ENCODE measurements at places on chromosomes 4 and X.

GRCh38 chrX:6227453-6227835 lies 1.2 kb downstream of the NLGN4X start:
- no peak for DNase-seq

DNA sequence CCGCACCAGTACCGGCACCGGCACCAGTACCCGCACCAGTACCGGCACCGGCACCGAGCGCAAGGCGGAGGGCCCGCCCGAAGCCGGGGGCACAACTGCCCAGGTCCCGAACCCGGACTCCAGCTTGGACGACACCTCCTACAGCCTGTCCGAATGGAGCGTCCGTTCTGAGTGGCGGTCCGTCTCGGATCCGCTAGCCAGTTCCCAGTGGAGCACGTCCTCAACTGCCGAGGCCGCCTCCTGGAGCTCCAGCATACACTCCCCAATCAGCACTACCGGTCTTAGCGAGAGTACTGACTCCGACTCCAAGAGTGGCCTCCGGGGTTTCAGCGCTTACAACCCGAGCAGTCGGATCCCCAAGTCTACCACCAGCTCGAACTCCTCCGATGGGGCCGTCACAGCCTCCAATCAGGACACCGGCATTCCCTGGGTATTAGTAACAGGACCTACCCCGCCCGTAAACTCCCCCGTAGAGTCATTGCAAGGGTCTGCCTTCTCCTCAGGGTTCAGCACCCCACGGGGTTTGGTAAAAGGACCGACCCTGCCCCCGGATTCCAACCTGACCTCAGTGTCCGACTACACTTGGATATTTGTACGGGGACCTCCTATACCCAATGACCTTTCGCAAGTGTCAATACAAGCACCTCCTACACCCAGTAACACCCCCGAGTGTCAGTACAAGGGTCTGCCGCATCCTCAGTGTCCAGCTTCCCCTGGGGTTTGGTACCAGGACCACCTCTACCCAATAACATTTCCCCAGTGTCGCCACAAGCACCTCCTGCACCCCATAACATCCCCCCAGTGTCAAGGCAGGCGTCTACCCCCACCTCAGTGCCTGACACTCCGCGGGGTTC lies 721 bp upstream of the MAOA start:
- DNase-seq: peak; percentile 23

GRCh38 chrX:15598026-15598425 lies 2.7 kb downstream of the ACE2 start:
- DNase-seq: no peak

- DNase-seq: no peak
Observed at GRCh38 chr4:179486570-179487335, 2044.5 kb upstream of the AGA start.

DNA sequence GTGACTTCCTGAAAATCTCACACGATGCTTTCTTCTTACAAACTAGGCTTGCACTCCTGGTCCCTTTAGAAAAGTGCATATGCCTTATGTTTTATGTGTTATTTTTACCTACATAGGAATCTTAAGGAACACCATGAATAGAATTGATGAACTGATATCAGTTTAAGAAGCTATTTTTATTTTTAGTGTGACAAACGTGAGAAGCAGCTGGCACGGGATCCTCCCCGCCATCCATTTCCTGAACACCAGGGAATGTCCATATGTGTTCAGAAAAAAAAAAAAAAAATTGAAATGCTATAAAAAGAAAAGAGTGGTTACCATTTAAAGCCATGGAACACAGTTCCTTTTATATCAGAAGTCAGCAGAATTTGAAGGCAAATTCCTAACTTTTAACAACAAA lies 1096.1 kb upstream of the PRKX start:
- DNase-seq: no peak

DNA sequence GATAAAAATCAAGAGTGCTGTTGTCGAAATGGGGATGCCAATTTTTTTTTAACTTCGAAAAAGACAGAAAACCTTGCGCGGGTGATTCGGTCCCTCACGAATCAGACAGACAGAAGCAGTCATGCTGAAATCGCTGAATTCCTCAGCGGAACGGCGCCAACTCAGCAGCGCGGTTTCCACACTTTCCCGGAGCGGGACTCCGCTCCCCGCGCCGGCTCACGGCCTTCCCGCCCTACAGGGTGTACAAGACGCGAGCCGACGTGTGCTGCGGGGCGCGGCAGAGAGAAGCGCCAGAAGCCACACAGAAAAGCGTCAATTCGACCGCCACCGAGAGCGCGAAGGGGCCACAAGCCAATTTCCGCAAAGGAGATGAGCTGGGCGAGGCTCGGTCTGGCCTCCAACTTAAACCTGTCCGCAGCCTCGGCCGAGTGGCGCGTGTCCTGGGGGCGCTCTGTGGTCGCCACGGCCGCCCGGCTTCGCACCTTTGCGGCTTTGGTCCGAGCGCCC lies 1.3 kb downstream of the NEXMIF start:
- no peak for DNase-seq

DNA sequence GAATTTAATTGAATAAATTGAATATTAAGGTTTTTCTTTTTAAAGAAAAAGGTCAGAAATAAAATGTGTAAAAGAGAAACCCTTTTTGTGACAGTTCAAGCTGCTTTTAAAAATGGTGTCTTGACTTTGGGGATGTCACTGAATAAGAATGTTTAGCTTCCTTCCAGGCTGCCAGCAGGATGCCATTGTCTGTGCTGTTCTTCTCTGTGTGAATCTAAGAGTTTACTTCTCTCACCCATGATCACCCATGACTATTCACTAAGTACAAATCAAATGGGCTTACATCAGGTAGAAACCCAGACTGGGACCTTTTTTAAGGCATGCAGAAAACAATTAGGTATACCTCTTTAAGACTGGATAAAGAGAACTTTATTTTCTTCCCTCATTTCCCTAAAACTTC lies 115.3 kb downstream of the DACH2 start:
- no peak for DNase-seq

DNA sequence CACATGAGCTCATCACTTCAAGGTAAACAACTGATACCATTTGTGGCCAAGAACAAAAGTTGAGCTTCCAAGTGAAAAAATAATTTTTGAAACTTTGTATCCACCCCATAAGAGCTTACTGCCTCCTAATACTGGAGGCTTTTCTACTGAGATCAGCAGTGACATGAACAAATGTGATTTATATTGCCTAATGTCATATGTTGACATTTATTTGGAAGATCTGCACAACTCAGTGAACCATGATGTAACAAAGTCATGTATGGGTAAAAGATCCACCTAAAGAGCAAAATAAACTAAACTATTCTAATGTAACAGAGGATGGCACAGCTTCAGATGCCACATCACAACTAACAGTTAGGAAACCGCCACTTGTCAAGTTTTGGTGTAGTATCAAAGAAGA lies 65.8 kb downstream of the AFAP1 start:
- DNase-seq: no peak

GRCh38 chrX:118807151-118808017 lies 16.2 kb upstream of the ZCCHC12 start:
- DNase-seq: peak; percentile 12

- peak; percentile 73 for DNase-seq
Observed at GRCh38 chr4:125735102-125735501, 420.3 kb downstream of the FAT4 start.

- DNase-seq: no peak
Observed at GRCh38 chr4:168877511-168878491, 132.3 kb downstream of the CBR4 start.

GRCh38 chrX:68761086-68761485 lies 67.7 kb upstream of the EFNB1 start:
- no peak for DNase-seq

GRCh38 chr4:163193717-163194116 lies 27.0 kb upstream of the NAF1 start:
- DNase-seq: no peak

DNA sequence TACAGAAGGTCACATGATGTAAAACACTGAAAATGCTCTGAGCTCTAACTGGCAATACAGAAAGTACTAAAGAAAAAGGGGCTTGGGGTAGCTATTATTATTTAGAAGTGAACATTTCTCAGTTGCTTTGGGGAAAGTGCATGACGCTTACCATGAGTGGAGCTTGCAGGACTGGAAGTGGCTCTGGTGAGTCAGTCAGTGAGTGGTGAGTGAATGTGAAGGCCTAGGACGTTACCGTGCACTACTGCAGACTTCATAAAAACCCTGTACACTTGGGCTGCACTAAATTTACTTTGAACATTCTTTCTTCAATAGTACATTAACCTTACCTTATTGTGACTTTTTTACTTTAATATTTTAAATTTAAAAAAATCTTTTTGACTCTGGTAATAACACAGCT lies 89.3 kb upstream of the ENPP6 start:
- no peak for DNase-seq

GRCh38 chr4:123838474-123838873 lies 441.9 kb downstream of the SPRY1 start:
- DNase-seq: no peak

DNA sequence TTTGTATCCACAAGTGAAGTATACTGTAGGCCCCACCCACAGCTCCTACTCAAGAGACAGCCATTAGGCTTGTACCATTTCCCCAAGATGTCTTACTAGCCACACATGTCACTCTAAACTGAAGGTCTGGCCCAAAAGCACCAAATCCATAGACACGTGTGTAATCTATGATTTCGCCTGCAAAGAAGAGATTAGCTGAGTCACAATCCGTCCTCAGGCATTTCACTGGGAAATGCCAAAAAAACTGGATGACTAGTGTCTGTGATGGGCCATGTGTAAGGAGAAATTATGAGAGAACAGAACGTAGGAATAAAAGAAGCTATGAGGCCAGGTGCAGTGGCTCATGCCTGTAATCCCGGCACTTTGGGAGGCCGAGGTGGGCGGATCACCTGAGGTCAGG lies 21.9 kb upstream of the RP2 start:
- DNase-seq: no peak

DNA sequence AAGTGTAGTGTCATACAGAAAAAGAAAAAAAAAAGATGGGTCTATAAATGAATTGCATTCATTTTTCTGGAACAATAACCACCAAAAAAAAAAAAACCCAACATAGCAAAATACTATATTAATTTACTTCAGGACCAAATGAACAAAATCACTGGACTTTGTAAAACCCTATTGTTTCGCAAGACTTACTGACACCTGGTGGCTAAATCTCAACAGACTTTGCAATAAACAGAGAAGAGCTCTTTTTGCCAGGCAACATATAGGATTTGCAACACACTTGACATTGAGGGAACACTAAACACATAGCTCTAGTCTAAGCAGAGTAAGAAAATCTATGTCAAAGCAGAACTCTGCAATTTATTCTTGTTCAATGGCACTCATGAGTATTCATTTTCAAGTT lies 990.2 kb downstream of the STPG2 start:
- DNase-seq: no peak

DNA sequence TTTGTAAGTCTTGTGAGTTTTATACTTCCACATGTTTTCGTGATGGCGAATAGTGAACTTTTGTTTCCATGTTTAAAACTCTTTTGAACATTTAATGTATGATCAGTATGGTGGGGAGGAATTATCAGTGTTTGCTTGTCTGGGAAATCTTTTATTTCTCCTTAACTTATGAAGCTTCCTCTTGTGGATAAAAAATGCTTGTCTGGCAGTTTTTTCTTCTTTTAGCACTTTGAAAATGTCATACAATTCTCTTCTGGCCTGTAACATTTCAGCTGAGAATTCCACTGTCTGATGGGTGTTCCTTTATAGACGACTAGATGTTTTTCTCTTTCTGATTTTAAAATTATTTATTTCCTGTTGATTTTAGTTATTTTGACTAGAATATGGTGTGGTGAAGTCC lies 576.0 kb downstream of the DACH2 start:
- DNase-seq: no peak

DNA sequence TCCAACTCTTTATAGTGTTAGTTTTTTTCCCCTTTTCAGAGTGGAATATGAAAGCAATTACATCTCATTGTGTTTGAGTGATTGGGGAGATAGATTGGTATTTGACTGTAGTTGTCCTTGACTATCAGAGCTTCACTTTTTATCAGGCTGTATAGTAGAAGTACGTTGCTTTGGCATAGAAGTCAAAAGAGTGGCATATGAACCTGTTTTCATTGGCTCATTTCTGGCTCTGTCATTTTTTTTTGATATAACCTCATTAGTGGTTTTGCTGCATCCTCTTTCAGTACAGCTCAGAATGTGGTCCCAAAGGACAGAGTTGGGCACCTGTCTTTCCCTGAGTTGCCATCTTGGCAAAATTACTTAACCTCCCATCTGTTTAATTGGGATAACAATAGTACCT lies 1.4 kb downstream of the TMA16 start:
- DNase-seq: no peak

GRCh38 chrX:121010218-121010617 lies 24.7 kb upstream of the CT47A1 start:
- no peak for DNase-seq

DNA sequence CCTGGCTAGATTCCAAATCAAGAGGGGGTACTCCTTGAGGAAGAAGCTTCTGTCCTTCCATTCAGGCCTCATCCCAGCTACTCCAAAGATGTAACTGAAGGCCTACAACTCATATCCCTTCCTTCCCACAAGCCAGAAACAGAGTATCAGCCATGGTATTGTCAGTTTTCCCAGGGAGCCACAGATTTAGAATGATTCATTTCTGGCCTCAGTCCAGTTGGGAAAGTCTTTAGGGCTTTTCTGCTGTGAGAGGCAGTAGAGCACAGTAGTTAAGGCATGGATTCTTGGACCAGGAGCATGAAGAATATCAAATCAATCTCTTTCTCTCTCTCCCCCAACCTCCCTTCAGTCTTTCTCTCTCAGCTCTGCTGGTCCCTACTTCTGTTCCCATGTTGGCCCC lies 505.0 kb downstream of the BCOR start:
- DNase-seq: no peak

DNA sequence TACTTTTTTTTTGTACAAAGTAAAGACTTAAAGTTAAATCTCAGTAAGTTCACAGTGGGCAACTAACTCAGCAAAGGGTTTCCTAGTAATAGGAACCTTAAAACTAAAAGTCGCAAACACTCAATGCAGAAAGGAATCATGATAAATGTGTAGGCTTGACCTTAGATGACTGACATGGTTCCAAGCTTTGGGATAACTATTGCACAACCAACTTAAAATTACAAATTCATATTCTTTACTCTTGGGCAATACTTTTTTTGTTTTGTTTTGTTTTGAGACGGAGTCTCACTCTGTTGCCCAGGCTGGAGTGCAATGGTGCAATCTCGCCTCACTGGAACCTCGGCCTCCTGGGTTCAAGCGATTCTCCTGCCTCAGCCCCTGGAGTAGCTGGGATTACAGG lies 8.2 kb downstream of the ELOVL6 start:
- DNase-seq: no peak

DNA sequence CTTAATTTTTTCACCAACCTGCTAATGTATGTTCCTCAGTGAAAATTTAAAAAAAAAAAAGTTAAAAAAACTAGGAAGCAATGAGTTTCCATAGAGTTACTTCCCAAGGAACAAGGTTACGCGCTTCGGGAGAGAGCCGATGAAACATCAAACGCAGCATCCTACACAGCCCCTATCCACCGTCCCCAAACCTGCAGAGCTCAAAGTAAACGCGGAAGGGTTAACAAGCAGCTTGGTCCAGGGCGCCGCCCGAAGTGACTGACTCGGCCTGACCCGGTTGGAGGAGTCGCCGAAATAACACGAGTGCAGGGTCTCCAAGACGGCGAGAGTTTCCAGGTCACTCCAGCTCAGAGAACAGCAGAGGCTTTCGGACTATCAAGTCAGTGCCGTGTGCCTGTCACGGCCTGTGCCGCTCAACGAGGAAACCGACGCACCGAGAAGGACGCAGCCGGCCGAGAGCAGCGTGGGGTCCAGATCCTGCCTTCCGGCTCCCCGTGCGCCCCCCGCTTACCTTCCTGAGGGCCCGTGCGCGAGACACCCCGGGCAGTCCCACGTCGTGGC lies 512 bp downstream of the NOP14 start:
- peak; percentile 27 for DNase-seq

- no peak for DNase-seq
Observed at GRCh38 chr4:174266416-174266815, 17.1 kb downstream of the FBXO8 start.

- no peak for DNase-seq
Observed at GRCh38 chr4:25929298-25929686, 15.3 kb downstream of the SMIM20 start.

Data from urothelium cell line (cell line).